ENCODE measurements at places on chromosomes 3 and 15.

- DNase-seq, result no peak
Observed at GRCh38 chr3:175672119-175672689, 813.1 kb downstream of the NAALADL2 start.

DNA sequence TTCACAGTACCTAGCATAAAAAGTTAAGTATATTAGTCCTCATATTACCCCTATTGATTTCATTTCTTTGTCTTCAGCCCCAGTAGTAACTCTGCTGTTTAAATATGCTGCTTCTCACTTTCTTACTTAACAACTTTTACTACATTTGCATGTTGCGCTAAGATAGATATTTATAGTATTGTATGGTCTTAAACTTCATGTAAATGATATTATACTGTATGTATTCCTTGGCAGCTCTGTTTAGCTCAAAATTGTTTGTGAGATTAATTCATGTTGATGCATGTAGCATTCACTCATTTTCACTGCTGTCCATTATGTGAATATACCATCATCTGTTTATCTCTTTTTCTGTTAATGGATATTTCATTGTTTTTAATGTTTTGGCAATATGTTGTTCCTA, 64.4 kb downstream of the PPM1L start:
- no peak for DNase-seq

- DNase-seq, result no peak
Observed at GRCh38 chr15:99943466-99943865, 210.2 kb upstream of the LYSMD4 start.

DNA sequence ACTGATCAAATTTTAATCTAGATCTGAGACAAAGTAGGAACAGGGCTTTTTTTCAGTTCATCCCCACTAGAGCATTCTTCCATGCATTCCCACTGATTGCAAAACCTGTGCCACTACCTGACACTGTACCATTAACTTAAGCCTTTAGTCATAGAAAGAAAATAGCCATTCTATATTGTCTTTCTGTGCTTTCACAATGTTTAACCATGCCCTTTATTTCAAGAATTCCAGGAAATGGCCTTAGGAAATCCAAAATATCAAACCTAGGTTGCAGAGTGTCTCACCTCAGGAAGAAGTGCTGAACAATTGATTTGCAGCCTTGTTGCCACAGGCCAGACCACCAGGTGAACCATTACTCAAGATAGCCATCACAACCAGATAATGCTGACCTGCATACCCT, 56.2 kb upstream of the TGFBR2 start:
- DNase-seq, result no peak

GRCh38 chr3:69386556-69387385, 883 bp upstream of the FRMD4B start:
- DNase-seq, result no peak

GRCh38 chr3:163773136-163773535, 1305.2 kb downstream of the SI start:
- no peak for DNase-seq

GRCh38 chr3:123383091-123384053, 65.5 kb downstream of the ADCY5 start:
- no peak for DNase-seq

DNA sequence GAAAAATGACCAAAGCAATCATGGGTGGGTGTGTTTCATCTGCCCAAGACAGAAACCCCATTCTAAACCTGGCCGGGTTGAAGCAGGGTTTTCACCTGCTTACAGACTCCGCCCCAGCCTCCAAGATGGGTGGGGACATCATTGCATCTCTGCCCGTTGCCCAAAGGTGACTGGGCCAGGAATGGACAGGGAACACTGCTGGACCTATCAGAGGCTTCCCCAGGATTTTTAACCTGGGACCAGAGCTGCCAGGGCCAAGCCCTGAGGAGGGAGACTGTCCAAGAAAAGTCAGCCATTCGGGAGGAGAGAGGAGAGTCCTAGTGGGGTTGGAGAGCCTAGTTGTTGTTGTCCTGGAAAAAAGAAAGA, 109.7 kb upstream of the ALDH1A3 start:
- no peak for DNase-seq

DNA sequence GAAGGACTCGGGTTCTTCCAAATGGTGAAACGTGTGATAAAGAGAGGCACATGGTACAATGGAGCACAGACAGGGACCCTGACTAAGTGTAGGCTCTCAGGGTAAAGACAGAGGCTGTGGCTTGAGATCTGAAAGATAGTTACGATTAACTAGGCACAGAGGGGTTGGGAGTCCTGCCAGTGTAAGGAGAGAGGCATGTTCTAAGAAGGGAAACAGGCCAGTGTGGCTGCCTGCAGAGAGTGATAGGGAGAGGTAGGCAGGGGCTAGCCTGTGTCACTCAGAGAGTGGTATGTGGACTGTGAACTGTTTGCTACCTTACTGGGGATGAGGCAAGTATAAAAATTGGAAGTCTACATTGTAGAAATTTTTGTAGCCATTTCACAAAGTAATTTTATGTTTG, 109.5 kb downstream of the PEX5L start:
- DNase-seq, result no peak

DNA sequence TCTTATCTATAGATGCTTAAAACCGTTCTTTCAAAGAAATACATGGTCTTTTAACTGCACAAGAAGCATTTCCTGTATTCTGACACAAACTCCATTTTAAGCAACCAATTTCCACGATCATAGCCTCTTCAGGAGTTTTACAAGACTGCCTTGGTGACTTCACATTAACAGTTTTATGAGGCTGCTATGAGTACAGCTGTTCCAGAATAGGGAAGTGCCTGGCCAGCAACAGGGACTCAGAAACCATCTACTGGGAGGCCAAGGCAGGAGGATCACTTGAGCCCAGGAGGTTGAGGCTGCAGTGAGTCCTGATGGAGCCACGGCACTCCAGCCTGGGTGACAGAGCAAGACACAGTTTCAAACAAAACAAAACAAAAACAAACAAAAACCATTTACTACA, 78.4 kb downstream of the B3GNT5 start:
- DNase-seq, result no peak

DNA sequence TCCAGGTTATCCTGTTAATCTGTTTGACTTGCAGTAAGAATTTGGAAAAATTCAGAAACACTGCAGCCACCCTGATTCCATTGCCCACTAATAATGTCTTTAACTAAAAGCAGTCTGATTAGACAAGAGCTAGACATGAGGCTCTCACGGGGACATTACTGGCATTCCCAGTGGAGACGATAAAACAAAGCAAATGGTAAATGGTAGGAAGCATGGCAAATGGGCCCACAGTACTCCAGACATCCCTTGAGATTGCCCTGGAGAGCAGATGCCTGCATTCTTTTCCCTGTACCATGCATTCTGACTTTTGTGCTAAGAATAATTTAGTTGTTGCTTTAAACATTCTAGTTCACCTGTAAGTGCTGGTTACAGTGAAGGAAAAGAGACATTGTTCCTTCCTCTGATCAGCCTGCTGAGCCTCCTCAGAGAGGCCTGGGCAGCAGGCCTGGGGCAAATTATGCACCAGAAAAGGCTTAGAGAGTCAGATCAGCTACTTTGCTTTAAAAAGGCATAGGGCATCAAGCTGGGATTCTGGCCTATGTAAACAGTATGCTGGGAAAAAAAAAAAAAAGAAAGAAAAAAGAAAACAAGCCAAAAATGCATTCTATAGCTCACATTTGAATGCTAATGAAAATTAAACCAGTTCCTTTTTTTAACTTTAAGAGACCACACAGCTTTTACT, 204.6 kb downstream of the GABRG3 start:
- no peak for DNase-seq

DNA sequence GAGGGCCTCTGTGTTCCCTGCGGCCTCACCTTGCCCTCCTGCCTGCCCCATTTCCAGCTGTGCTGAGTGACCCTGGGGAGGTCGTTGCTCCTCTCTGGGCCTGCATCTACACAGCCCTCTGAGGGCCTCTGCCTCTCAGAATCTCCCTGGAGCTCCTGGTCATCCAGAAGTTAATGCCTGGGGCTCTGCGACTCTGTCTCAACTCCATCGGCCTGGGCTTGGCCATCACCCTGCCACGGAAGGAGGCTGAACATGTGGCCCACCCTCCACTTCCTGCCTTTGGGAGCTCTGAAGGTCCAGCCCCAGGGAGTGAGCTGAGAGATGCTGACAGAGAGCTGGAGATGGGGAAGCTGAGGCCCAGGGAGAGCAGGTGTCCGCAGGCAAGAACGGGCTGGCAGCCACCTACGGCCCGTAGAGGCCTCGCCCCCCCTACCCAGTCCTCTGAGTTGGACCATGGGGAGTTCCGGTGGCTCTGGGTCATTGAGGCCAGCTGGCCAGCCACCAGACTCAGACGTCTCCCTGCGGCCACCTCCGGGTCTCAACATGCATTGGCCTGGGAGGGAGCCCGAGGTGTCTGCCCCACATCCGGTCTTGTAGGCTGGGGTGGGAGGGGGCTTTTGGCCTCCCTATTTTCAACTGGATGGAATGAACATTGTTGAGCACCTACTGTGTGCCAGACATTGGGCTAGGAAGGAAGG, 34.2 kb downstream of the GRIP2 start:
- DNase-seq, result no peak

DNA sequence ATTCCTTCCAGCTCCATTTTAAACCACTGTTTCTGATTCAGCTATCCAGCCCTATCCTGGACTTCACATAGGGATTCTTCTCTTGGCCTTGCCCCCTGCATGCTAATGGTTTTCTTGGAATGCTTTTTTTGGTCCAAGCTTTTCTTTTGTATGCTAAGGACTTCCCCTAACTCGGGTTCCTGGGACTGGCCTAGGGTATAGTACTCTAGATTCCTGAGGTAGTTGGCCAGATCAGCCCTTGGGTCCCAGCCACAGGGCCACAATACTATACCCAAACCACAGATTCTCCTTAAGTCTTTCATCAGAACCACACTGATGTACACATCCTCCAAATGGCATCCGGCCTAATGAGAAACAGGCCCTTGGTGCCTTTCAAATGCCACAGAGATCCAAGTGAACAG, 2.8 kb downstream of the FYCO1 start:
- DNase-seq, result no peak

- no peak for DNase-seq
Observed at GRCh38 chr3:27147215-27147614, 222.0 kb downstream of the NEK10 start.

- no peak for DNase-seq
Observed at GRCh38 chr3:197746801-197747237, 2.9 kb upstream of the FYTTD1 start.

GRCh38 chr3:30475038-30475808, 131.2 kb upstream of the TGFBR2 start:
- DNase-seq, result no peak

DNA sequence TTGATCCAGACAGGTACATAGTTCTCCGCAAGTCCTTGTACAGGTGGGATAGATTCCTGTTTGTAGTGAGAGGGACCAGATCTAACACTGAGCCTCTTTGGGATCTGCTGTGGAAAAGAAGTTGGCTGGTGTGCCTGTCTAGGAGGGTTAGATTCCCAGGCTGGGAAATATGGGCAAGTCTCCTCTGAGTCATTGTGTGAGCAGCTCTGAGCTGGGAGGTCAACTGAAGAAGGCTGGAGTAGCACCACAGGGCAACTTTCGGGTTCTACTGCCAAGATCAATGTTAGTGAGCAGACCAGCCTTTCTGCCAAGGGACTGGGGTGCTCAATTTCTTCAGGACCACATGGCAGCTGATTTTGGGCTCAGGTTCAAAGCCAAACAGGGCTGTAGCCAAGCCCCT, 33.4 kb downstream of the CLDN1 start:
- DNase-seq, result no peak

GRCh38 chr3:107523539-107524325, 970 bp downstream of the BBX start:
- peak; percentile 51 for DNase-seq

DNA sequence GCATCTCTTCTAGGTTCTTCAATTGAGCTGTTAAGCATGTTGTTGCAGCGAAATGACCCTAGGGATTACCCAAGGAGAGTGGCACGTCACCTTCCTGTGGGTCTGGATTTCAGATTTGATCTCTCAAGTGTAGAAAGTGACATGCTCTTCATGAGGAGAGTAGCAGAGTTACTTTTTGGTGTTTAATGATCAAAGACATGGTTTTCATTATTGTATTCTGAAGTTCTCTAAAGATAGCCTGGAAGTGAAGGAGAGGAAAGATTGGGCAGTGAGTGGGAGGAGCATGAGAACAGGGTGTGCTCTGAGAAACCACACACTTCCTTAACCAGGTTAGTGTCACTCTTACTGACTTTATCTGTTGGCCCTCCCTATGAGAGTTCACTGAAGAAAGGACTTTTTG, 153.6 kb downstream of the AKAP13 start:
- peak; percentile 44 for DNase-seq

DNA sequence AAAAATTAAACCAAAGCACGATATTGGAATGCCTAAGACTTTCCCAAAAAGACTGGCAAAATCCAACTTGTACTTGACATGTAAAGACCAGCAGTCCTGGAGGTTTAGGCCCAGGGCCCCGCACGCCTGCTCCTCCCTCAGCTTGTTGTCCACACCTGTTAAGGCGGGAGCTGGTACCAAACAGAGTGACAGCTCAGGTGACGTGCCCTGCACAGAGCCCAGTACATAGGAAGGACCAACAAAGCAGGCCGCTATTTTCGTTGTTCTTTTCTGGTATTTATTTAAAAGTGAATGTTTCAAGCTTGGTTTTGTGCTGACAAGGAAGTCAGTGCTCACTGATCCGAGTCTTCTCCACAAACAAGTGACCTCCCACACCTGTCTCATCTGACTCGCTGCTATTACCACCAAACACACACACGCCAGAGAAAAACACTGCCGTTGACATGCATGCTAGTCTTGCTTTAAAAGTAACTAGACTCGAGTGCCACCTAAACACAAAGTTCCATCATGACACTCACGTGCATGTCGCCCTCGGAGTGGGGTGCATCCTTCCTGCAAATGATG, 50.2 kb downstream of the HERC2 start:
- no peak for DNase-seq

- no peak for DNase-seq
Observed at GRCh38 chr3:195104340-195104739, 166.6 kb downstream of the XXYLT1 start.

- no peak for DNase-seq
Observed at GRCh38 chr3:65837604-65838003, 201.1 kb downstream of the MAGI1 start.
